ENCODE measurements at places on chromosomes 16 and 17.

- no peak for DNase-seq
These were observed 15.2 kb downstream of the EMP2 start for GRCh38 chr16:10565167-10565566.

DNA sequence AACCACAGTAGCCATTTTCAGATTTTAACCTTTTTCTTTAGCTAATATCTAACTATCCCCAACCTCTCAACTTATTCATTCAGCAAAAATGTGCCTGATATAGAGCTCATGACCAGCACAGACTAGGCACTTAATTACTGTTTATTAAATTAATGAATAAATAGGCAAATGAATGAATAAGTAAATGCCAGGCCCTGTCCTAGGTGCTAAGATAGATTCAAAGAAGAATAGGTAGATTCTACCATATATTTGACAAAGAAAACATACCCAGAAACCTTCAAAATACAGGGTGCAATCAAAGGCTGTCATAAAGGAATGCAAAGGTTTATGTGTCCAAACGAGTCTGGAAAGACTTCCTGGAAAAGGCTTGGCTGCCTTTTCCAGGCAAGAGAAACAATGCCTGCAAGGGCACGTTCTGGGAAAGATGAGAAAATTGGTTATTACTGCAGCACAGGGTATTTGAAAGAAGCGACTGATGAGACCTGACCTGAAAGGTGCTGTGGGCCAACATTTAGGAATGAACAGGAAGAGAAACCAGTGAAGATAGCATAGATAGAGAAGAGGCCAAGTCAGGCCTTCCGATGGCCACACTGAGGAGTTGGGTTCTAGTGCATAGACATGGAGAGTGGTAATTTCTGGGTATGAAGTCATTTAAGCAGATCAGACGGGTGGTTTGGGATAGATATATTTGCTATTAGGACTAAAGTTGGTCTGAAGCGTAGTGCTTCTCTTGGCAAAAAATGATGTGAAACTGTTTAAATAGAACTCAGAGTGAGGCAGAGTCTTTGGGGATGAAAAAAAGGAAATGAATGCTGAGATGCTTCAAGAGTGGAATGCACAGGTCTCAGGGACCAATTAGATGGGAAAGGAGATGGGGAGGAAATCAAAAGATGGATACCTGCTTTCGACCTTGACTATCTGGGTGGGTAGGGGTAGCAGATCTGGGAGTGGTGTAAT is 11.4 kb upstream of the CCL2 start:
- no peak for DNase-seq

GRCh38 chr17:76727745-76728456 is 1.3 kb downstream of the METTL23 start:
- DNase-seq, result no peak

GRCh38 chr17:27153005-27153404 is 140.9 kb upstream of the WSB1 start:
- DNase-seq, result no peak

DNA sequence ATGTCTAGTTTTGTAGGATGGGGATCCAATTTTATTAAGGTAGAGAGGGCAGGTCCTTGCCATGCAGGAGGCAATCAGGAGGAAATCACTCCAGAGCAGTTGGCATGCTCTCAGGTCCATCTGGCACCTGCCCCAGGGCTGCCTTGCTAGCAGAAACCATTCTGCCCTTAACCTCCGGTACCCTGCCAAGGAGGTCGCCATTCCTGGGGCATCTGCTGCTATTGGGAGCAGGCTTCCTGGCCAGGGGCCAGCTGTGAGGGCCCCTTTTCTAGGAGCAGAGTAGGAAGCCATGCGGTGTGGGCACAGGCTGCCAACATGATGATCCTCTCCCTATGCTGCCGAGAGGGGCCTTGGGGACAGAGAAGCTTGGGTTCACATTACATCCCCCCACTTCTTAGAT is 47.6 kb upstream of the MGAT5B start:
- DNase-seq, result no peak

- no peak for DNase-seq
These were observed 3.4 kb upstream of the CSNK1D start for GRCh38 chr17:82276938-82277337.

DNA sequence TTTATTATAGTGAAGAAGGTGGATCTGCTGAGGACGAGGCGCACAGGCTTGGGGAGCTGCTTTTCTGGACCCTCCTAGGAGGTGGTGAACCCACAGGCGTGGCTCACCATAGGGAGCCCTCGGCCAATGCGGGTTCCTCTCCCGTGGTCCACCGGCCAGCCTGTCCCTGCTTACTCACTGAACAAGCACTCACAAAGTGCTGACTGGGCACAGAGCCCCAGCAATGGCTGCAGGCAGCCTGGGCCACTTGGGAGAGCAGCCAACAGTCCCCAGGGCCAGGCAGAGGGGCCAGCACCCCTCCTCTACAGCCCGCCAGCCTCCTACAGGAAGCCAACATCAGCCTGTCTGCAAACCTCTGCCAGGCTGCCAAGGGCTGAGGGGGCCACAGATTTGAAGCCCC is 19.1 kb upstream of the NCBP3 start:
- no peak for DNase-seq

DNA sequence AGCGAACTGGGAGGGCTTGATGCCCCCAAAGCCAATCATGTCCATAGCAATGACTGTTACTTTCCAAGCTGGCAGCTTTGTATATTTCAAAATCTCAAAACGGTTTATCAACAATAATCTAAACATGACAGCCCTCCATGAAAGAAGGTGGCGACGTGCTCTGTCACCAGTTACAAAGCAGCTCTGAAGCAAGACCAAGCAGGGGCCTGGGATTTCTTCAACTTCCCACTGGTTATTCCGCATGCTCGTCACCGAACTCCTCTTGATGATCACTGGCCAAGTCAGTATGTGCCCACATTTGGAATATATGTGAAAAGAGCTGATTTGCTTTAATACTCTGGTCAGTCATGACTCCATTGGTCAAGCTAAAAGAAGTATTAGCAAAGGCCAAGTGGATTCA is 175.6 kb downstream of the VPS53 start:
- DNase-seq, result no peak

GRCh38 chr17:77279448-77280303 is 138.9 kb downstream of the SEC14L1 start:
- DNase-seq, result no peak

- DNase-seq, result no peak
These were observed 80.4 kb downstream of the MRM3 start for GRCh38 chr17:862582-862981.

DNA sequence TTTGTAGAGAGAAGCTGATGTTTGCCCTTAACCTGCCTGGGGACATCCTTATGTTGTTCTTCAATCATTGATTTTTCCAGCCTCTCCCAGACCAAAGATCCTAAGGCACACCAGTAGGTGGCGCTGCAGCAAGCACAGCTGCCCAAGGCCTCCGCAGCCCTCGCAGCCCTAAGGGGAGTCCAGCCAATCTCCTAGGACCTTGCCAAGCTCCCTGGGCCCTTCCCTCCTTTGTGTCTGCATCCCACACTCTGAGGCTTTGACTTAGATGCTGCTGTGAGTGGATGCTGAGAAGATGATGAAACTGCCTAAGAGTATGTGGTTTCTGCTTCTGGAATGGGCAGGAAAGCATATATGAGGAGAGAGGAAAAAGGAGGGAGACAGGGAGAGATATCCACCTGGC is 47.1 kb downstream of the SPACA3 start:
- DNase-seq, result no peak

DNA sequence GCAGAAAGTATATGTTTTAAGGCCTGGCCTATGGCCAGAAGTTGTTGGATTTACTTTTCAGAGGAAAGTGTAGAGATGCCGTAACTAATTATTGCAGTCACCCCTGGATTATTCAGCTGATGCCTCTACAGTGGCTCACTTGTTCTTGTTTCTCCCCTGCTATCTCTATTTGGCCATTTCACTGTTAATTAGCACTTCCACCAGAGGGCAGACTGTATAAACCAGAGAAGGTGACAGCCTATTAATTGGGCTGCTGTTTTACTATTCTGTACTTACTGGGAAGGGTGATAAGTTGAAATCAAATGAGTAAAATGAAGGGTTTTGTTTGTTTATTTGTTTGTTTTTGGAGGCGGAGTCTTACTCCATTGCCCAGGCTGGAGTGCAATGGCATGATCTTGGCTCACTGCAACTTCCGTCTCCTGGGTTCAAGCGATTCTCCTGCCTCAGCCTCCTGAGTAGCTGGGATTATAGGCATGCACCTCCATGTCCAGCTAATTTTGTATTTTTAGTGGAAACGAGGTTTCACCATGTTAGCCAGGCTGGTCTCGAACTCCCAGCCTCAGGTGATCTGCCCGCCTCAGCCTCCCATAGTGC is 66.0 kb downstream of the CDK12 start:
- peak; percentile 9 for DNase-seq

DNA sequence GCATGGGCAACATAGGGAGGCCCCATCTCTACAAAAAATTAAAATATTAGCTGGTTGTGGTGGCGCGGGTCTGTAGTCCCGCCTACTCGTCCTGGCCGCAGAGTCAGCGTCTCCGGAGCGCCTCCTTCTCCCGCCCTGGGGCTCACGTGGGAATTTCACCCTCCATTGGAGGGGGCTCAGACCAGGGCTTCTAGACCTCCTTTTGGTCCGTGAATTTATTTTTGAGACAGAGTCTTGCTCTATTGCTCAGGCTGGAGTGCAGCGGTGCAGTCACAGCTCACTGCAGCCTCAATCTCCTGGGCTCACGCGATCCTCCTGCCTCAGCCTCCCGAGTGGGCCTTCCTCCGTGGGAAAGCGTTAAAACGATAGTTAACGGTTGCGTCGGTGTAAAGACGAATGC is 394 bp upstream of the NME4 start:
- DNase-seq, result peak; percentile 55

DNA sequence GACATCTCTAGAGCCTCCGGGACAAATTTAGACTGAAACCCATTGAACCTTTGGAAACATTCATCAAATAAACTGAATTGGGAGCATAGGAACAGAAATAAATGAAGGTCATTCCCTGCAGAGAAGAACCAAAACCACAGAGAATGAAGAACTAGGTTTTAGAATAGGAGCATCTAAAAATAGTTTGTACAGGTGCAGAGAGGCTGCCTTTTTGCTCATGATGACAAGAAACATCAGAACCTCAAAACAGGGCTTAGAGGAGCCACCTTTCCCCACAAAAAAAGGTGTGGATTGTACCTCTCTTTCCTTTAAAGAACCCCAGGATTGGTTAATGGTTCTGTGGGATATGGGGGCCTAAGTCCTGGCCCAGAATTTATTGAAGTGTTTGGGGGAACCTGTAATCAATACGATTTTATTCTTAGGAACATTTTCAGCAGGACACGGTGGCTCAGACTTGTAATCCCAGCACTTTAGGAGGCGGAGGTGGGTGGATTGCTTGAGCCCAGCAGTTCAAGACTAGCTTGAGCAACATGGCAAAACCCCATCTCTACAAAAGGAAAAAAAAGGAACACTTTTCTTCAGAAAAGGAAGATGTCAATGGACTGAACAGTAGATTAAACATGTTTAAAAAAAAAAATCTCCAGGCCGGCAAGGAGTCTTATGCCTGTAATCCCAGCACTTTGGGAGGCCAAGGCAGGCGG is 37.7 kb upstream of the SLC47A1 start:
- DNase-seq, result no peak

- DNase-seq, result no peak
These were observed 247.8 kb upstream of the ERCC4 start for GRCh38 chr16:13672196-13672595.

GRCh38 chr17:17151962-17152361 is 54.2 kb downstream of the PLD6 start:
- DNase-seq, result no peak

GRCh38 chr17:77492446-77493237 is 351.9 kb downstream of the SEC14L1 start:
- no peak for DNase-seq

Data from NCI-H1930 (cell line).